Activated CD8-positive, alpha-beta memory T cell treated with anti-CD3 and anti-CD28 coated beads for 1 hour (primary cell): ENCODE measurements at places on chromosomes 3 and 15.

DNA sequence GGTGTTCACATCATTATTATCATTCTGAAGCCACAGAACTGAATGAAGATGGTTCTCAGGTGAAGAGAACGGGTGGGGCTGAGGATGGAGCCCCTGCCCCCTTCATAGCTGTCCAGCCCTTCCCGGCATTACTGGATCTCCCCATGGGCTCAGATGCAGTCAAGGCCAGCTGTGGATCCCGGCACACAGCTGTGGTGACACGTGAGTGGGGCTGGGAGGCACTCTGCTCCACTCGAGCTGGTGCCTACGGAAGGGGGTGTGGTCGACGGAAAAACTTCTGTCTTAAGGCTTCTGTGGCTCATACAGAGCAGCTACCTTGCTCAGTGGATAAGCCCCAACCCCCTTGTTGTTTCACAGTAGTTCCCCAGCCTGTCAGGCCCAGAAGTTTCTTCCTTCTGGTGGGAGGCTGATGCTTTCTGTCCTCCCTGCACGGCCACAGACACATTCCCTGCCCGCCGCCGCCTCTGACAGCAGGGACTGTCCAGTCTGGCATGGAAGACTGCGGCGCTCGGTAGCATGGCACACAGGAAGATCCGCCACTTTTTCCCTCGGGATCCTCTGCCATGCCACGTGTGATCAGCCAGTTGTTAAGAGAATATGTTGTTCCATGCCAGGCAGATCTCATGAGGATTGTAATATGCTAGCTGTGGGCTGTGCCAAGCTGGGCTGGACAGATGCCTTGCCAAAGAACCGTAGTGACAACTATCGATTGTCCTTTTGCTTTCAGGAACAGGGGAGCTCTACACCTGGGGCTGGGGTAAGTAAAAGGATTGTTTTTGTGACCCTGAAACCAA, 5.8 kb downstream of the RCCD1 start:
- no peak for DNase-seq

GRCh38 chr3:141738891-141739363, 829 bp downstream of the RNF7 start:
- no peak for DNase-seq

GRCh38 chr3:27193056-27193455, 176.1 kb downstream of the NEK10 start:
- no peak for DNase-seq

GRCh38 chr3:16512435-16513140, 911 bp downstream of the RFTN1 start:
- no peak for DNase-seq

- no peak for DNase-seq
Observed at GRCh38 chr3:133831966-133832801, 26.6 kb downstream of the SRPRB start.

GRCh38 chr15:85097250-85097649, 115.6 kb downstream of the PDE8A start:
- no peak for DNase-seq

DNA sequence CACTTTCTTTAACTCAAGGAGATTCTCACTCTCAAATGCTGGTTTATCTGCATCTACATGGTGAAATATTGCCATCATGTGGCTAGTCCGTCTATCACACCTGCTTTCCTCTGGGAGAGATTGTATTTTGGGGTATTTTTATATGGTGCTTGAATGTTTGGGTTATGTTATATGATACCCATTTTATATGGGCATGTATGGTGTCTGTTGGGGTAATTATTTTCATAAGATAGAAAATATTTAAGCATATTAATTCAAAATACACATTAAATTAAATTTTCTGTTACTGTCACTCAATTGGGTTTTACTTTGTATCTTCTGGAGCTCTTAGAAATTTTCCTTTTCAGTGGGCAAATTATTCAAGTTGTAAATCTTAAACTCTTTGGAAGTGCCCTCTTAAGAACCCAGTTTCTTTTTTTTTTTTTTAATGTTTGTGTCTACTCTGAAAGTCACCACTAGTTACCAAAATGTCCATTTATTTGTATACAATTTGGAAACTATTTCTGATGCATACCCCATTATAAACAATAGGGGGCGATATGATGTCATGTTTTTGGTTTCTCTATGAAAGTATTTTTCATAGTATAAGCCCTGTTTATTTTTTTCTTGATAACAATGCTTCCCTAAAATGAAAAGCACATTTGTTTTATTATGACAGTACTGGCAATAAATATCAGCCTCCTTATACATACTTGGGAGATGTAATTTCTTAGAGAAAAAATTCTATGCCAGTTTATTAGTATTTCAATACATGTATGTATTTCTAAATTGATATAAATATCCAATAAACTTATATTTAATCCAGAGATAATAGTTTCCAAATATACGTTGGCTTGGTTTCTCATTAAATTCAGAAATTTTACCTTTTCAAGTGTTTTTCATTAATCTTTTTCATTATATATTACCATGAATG, 36.1 kb upstream of the PLSCR5 start:
- no peak for DNase-seq

DNA sequence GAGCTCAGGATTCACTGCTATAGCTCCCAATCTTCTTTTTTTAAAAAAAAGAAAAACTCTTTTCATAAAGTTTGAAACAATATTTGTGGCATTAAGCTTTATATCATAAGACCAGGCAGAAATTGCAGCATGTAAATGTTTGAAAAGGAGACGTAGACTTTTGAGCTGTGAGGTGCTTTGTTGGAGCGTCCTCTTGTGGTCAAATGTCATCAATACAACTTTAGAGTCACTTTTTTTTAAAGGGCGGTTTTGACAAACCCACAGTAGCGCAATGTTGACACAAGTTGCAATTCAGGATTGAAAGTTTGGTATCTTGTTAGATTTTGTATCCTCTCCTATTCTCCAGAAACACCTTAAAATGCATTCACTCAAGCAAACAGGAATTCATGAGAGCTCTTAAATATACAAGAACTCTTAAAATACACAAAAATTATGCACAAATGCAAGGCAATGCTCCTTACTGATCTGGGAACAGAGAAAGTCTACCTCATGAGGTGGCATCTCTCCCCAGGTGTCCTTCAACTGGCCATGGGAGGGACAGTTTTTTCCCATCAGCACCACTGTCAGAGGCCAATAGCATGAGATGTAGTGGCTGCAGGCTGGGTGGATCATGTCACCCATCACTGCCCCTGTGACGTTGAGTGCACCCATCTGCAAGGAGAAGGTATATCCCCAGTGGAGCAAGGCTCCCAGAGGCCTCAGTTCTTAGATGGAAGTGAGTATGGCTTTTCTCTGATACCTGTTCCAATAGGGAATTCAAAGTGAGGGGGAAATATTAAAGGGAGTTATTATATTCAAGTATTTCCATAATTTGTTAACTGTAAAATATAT, 70.7 kb downstream of the ANXA2 start:
- DNase-seq: no peak

DNA sequence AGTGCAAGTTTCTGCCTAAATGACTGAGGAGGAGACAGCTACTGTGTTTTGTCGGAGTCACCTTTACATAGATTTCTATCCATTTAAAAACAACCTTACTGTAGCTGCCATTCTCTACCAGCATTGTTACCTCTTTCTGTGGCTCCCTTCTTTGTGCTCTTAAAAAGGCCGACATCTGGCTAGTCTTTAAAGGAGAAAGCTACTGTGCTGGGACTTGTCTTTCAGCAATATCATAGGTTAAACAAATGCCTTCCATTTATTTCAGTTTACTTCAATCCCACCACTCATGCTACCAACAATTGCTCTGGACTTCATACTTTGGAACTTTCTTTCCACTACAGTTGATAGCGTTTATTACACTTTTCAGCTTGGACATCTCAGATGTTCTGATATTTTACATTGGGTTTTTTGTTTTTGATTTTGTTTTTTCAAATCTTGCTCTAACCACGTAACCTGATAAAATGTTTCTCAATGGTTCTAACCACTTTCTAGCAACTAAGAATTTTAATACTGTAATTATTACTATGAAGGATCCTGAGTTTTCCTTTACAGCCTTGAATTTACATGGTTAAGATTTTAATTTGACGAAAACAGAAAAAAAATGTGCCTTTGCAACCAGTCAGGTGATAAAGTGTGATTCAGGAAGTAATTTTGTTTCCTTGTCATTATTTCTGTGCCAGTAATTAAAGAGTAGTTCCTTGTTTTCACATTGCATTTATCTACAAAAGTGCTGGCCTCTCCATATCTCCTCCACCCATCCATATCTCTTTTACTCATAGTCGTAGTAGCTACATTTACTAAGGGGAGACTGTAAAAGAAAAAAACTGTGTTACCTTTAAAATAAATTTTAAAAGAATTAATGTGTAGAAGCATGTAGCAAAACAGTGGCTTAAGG, 1.3 kb upstream of the CBLB start:
- DNase-seq: no peak

DNA sequence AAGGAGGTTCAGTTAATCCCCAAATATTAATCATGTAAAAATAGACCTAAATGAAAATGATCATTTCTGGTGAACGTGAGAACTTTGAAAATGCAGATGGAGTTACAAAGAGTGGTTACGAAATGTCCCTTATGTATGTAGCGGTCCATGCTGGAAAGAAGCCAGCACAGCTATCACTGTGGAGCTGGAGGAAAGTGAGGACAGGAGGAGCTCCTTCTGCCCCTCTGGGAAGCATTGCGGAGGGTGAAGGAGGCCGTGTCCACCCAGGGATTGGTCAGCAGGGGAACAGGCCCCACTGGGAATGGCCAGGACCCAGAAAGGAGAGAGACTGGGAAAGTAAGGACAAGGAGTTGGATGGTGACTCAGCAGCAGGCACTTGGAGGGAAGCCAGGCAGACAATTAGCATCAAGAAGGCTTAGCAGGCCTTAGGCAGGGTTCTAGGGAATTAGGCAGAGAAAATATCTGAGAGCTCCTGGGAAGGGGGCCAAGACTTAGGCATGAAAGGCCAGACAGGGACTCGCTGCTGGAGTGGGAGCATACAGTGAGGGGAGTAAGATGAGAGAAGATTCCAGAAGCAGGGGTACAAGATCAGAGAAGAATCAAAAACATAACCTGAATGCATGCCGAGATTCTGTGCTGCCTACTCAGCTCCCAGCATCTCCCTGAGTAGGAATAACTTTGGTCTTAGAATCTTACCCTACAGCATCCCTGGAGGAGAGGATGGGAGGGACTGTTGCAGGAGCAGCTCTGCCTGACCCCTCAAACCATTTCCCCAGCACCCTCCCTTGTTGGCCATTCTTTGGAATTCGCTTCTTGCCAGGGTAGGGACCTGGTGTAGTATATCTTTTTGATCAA, 171.0 kb upstream of the UMPS start:
- DNase-seq: no peak

- DNase-seq: no peak
Observed at GRCh38 chr3:144556392-144556791, 584.8 kb downstream of the DIPK2A start.

- no peak for DNase-seq
Observed at GRCh38 chr3:14674841-14675240, at the start of gene C3orf20. C3orf20 (plus strand) TSS chr3:14675141; CDS start chr3:14682714, 7,573 bp downstream.
